SHP77 treated with DMSO at 0.1 percent for 48 hours (cell line): ENCODE measurements at places on chromosomes 4 and X.

DNA sequence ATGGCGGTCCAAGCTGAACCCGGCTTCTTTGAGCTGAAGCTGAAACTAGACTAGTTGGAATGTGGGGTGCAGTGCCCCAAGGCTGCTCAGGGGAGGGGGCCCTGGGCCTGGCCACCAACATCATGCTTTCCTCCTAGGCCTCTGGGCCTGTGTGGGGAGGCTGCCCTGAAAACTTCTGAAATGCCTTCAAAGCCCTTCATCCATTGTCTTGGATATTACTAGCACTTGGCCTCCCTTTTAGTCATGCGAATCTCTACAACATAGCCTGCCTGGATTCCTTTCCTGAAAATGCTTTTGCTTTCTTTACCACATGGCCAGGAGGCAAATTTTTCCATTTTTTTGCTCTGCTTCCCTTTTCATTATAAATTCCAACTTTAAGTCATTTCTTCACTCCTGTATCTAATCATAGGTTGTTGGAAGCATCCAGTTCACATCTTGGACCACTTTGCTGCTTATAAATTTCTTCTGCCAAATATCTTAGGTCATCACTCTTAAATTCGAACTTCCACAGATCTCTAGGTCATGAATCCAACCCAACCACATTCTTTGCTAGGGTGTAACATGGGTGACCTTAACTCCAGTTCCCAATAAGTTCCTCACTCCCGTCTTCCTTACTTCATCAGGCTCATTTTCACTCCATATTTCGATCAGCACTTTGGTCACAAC is 103.4 kb downstream of the DDIT4L start:
- DNase-seq, result no peak

- no peak for DNase-seq
Measured at GRCh38 chr4:22498866-22499265, 17.0 kb downstream of the ADGRA3 start.

- DNase-seq, result no peak
Measured at GRCh38 chrX:71095981-71096759, 519 bp downstream of the FOXO4 start.

DNA sequence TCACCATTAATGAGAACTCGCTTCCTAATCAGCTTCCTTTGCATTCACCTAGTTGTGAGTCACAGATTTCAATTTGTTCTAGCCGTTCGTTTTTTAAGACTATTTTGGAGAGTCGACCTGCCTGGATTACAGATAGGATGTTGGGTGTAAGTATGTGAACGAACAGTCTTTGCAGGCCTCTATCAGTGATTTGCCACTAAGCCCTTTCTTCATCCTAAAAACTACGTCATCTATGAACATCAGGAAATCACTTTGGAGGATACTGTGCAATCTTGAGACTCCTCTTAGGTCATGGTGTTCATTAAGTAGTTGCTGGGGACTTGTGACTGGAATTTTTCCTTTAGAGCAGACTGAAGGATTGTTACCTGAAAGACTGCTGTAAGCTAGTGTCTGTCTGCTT is 1.1 kb downstream of the POLA1 start:
- DNase-seq, result no peak

DNA sequence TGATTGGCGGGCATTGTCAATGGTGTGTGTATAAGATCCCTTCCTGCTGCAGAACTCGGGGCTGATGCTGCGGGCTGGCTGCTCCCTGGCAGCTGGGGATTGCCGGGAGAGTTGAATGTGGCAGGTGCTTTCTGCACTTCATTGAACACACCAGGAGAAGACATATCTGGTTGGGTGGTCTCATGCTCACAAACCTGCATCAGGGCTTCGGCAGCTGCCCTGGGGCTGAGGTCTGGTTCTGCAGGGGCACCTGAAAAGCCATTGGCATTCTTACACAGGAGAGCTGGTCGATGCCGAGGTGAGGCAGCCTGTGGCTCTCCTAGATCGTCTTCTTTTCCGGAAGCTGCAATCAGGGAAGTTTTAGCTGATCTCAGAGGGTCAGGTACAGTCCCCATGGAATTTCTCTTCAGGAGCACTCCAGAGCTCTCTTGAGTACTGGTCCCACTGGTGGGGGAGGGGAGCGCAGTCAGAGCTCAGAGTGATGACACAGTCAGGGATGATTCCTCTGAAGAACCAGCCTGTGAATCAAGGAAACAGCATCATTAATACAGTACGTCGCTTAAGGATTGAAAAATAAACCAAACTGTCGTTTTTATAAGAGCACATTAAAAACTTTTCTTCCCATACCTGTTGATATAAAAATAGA is 57.8 kb downstream of the GPRIN3 start:
- peak; percentile 40 for DNase-seq

DNA sequence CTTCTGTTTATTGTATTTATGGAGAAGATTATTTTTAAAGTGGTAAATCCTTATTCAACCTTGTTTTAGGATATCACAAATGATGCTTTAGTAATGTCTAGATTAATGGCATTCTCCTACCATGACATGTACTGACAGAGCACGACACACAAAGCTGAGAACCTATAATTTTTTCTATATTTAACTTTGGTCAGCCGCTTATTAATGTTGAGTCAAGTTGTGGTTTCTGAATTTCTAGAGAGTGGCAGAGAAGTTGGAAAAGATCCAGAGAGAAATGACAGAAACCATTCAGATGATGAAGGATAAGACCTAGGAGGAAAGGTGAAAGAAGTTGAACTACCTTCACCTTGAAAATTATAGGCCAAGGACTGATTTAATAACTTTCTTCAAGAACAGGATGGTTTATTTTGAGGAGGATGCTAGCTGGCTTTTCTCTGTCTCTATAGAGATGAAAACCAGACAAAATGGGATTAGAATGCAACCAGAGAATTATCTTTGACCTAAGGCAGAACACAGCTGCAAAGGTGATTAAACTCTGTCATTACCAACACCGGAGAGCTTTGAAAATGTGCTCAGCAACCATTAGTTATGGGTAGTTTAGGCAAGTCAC is 62.6 kb upstream of the TSPAN5 start:
- DNase-seq, result no peak
